ENCODE measurements at places on chromosomes 5 and 9. TPM values are rescaled to one million over a fixed set of nuclear protein-coding genes. Genes with fewer than 3 reads are reported as not detected.

GRCh38 chr5:88109818-88110217, 158.8 kb downstream of the TMEM161B start:
- DNase-seq = no peak

SPAG8 gene
- total RNA-seq = 2.2 TPM

GRCh38 chr9:72945391-72945790, 7.5 kb downstream of the ALDH1A1 start:
- DNase-seq = no peak

DNA sequence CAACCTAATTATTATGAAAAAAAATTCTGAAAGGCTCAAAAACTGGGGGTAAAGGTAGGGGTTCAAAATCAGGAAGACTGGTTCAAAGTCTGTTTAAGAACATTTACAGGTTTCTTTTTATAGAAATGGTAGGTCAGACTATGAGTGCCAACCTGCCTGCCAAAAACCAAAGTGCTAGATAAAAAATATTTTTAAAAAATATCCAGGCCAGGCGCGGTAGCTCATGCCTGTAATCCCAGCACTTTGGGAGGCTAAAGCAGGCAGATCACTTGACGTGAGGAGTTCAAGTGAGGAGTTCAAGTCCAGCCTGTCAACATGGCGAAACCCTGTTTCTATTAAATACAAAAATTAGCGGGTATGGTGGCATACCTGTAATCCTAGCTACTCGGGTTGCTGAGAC, 67.0 kb downstream of the NR3C1 start:
- DNase-seq = no peak

GRCh38 chr9:71524516-71524915, 243.8 kb downstream of the CEMIP2 start:
- no peak for DNase-seq

CARD19 gene
- total RNA-seq = 38.6 TPM

PAPPA gene
- 86.9 TPM for total RNA-seq

ENTPD2 gene
- not detected for total RNA-seq

- DNase-seq = no peak
These were observed 37.1 kb downstream of the BNC2 start for GRCh38 chr9:16833296-16833835.

TNC gene
- total RNA-seq = 611 TPM

GRCh38 chr9:107174441-107174840, 108.6 kb upstream of the RAD23B start:
- no peak for DNase-seq

GRCh38 chr5:102296178-102296817, at the start of gene SLCO4C1:
Gene SLCO4C1, minus strand, starts transcription at chr5:102296284. Its CDS starts 22 bp downstream, at chr5:102296262.
- peak; percentile 85 for DNase-seq

GCNT4 gene
- total RNA-seq = 2.7 TPM

- no peak for DNase-seq
These were observed 208.4 kb upstream of the MPDZ start for GRCh38 chr9:13487936-13488335.

GRCh38 chr9:119667916-119668315, 298.7 kb upstream of the BRINP1 start:
- DNase-seq = peak; percentile 67

GRCh38 chr9:36877239-36877638, 156.8 kb downstream of the PAX5 start:
- DNase-seq = no peak

C9 gene
- total RNA-seq = 0.36 TPM

DNA sequence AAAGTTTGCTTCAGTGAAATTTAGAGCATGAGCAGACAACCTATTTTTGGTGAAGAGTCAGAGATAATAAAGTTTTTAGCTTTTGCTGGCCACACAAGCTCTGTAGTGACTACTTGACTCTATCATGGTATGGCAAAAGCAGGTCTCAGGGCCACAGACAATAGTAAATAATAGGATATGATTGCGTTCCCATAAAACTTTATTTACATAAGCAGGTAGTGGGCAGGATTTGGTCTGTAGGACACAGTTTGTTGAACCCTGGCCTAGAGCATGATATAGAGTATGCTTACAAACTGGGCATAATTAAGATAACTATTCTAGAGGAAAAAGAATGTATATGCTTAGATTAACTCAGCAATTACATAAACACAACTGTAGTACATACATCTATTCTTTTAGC, 30.1 kb downstream of the ITGA1 start:
- DNase-seq = no peak

- DNase-seq = no peak
These were observed 138.2 kb upstream of the MINAR2 start for GRCh38 chr5:129609710-129610109.

RABL6 gene
- 64.8 TPM for total RNA-seq

DNA sequence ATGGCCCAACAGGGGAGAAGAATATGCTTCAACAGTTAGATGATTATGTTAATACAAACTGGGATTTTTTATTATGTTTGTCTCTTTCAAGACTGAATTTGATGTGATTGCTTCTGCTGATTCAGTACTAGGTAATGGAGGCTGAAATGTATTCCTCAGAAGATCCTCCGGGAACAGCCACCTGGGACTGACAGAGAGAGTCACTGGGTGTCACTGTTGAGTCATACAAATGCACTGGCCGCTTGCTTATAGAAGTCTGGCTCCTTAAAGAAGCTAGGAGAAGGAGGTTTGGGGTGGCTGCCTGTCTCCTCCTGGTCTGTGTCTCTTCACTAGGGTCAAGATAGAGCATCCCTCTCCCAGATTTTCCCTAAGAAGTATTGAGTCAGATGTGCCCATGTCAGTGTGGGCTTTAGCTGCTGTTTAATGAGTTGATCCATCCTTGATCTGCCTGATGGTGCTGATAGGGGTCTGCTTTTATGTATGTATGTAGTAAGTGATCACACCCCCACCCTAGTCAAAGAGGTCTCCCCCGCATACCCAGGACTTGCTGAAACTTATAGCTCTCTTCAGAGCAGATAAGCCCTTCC, 773.4 kb downstream of the BRINP1 start:
- no peak for DNase-seq

PRR16 gene
- 30.4 TPM for total RNA-seq

GRCh38 chr5:73615085-73615484, 10.9 kb upstream of the ARHGEF28 start:
- DNase-seq = no peak

GRCh38 chr5:153400931-153401330, 89.5 kb upstream of the GRIA1 start:
- peak; percentile 45 for DNase-seq

GRCh38 chr9:79432485-79432884, 139.3 kb upstream of the TLE4 start:
- DNase-seq = no peak

- DNase-seq = peak; percentile 77
These were observed 517 bp upstream of the EXOSC2 start for GRCh38 chr9:130693101-130693425.

MLANA gene
- total RNA-seq = under 0.01 TPM

DIRAS2 gene
- total RNA-seq = not detected

GRCh38 chr5:36209664-36210063, 32.1 kb downstream of the NADK2 start:
- DNase-seq = no peak

DNA sequence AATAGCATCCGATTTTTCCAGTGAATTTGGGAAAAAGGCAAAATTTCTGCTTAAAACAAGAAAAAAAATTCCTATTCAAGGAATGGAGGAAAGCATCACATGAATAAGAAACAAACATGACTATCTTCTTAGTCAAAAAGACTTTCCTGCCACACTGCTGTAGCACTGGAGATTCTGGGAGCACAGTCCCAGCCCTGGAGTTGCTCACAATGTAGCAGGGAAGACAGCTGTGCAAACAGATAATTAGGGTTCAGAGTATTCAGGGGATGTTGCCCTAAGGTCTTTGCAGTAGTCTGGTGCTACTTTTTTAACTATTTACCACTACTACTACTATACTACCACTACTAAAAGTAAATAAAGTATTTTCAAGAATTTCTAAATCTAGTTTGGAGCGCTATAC, 86.5 kb downstream of the BNC2 start:
- no peak for DNase-seq

DNA sequence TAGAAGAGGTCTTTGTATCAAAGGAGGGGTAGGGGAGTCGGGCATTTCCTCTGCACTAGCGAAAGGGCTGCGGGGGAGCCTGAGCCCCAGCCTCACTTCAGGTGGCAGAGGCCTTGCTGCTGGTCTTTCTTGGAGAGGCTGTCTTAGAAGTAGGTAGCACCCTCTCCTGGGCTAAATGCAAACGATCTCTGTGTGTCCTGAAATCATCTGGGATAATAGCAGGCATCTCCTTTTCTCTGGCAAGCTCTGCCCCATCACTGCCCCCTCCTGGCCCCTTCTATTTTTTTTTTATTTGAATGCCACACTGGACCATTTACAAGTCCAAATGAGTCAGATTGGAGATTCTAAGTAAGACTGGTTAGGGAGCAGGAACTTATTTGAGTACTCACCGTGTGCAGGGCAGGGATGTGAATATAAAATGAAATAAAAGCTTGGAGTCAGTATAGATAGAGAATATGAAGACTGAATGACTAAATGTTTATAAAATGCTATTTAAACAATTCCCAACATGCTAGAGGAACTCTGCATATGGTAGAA, 137.1 kb downstream of the FGF1 start:
- peak; percentile 93 for DNase-seq

- DNase-seq = no peak
These were observed 17.4 kb downstream of the ZBTB43 start for GRCh38 chr9:126822278-126822677.

DNA sequence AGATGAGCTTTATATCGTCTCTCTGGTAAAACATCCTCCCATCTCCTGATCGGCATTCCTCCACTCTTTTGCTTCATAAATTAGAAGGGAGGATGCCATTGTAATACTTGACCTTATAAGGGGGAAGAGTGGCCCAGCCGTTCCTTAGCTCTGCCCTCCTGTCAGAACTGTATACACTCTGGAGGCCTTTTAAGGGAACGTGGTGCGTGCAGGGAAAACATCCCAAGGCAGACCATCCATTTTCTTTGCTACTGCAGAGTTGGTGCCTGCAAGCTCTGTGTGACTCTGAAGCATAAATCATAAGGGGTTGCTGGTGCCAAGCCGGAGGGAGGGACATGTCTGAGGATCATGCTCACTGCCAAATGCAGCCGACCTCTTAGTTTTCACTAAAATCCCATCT, 90.4 kb downstream of the PGM5 start:
- no peak for DNase-seq

HMMR gene
- total RNA-seq = 2.9 TPM

DNA sequence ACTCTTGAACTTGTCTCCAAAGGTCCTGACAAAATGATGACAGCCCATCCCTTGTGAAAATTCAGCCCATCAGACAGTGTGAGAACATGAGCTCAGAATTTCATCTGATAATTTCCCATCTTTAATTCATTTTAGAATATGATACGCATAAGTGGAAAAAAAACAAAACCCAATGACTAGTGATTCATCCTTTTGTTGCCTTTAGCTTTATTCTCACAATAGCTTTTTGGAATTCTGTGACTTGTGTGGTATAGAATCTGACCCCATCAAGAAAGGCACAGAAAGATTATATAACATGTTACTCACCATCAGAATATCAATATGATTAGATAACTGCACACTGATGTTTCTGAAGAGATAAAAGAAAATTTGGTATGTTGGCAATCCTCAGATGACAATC, 16.1 kb upstream of the TMED7 start:
- peak; percentile 41 for DNase-seq

DNA sequence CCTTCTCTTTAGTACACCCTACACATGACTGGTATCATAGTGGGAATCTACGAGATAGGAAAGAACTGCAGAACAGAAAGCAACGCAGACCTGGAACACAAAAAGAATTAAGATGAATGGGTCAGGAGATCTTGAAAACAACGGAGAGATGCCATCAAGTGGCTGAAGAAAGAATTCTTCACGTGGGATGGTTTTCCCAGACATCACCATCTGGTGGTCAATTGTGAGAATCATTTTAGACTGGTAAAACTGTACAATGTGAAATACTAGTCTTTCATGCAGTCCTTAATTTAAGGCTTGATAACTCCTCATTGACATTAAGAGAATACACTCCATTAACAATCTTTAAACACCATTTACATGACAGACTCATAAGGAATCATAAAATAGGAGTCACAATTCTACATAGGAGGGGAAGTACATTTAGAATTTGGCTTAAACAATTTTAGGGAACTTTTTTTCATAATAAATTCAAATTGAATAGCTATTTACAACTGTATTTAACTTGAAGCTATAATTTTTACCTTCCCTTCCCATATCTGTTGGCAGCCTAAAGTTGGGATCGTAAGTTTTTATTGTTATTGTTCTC, 128.4 kb upstream of the TRPM3 start:
- peak; percentile 21 for DNase-seq

TSC1 gene
- 68.4 TPM for total RNA-seq

CDO1 gene
- total RNA-seq = 8.3 TPM

WDR31 gene
- total RNA-seq = 1.4 TPM

GRCh38 chr9:88435336-88435735, 47.1 kb downstream of the SPIN1 start:
- DNase-seq = no peak

GRCh38 chr5:134224888-134225779, 739 bp downstream of the PPP2CA start:
- DNase-seq = peak; percentile 83

GRCh38 chr9:13324988-13325387, 45.5 kb upstream of the MPDZ start:
- peak; percentile 65 for DNase-seq

DNA sequence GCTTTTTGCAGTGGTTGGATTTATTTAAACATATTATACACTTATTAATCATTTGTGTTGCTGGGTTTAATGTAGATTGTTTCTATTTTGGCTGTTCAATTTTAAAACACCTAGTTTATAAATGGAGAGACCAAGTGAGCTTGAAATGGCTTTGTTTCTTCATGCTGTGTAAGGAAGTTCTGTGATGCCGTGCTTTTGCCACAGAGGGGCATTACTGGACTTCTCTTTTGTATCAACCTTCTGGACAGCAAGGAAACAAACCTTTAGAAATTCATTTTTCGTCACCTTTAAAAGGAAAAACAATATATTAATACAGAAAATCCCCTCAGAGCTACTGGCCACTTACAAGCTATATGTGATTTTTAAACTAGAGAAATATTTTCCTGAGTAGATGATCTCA, 81.9 kb downstream of the DMRTA1 start:
- DNase-seq = no peak

WWC1 gene
- 1.4 TPM for total RNA-seq

- no peak for DNase-seq
These were observed 188.2 kb downstream of the PAX5 start for GRCh38 chr9:36845844-36846243.

NRARP gene
- total RNA-seq = under 0.01 TPM

- no peak for DNase-seq
These were observed 390.4 kb downstream of the TMEM38B start for GRCh38 chr9:106084702-106085101.

GRCh38 chr9:120980951-120981350, 54.4 kb upstream of the TRAF1 start:
- DNase-seq = no peak

Data from osteoblast (primary cell).